ENCODE measurements at places on chromosomes 13 and 19. TPM values are rescaled to one million over a fixed set of nuclear protein-coding genes. Genes with fewer than 3 reads are reported as not detected.

CRX gene
- polyA plus RNA-seq: not detected

ZNF578 gene
- polyA plus RNA-seq: 3.1 TPM

CCNA1 gene
- 0.93 TPM for polyA plus RNA-seq

CLDN10 gene
- polyA plus RNA-seq: 4.9 TPM

SHC2 gene
- polyA plus RNA-seq: 39.2 TPM

SHISA2 gene
- polyA plus RNA-seq: 57.3 TPM

NTF4 gene
- 3.3 TPM for polyA plus RNA-seq

HCST gene
- polyA plus RNA-seq: 7.8 TPM

CGB2 gene
- not detected for polyA plus RNA-seq

THSD1 gene
- polyA plus RNA-seq: 19.2 TPM

KLK2 gene
- not detected for polyA plus RNA-seq
